ENCODE measurements at places on chromosomes 7 and 10.

DNA sequence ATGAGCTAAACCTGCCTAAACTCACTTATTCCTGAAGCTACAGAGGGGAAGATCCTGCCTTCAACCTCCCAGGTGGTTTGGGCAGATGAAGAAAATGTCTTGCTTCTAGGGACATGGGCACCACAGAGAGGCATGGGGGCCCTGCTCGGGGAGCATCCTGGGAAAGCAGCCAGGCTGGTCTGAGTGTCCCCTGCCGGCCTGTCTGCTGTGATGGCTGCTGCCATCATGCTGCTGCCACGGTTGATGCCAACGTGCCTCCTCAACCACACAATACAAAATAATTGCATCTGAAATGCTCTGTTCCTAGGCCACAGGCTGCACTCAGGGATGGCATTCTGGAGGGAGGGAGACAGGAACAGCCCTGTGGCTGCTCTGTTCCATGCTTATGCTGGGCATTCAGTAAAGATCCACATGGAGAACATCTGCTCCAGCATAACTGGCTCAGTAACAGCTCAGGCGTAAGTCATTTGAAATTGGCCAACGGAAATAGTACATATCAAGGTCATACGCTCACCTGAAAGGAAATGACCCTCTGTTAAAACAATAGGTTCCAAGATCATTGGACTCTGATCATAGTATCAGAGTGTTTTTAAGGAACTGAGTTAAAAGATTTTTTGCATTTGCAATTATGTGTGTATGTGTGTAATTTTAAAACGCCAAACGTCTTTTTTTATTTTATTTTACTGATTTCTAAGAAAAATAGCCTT is 299.0 kb downstream of the TNS3 start:
- DNase-seq = no peak
- no peaks in the 10 kb centered on the region for H3K27me3 ChIP-seq
- H3K36me3 ChIP-seq = peaks cover 18% of the 10 kb centered on the region

DNA sequence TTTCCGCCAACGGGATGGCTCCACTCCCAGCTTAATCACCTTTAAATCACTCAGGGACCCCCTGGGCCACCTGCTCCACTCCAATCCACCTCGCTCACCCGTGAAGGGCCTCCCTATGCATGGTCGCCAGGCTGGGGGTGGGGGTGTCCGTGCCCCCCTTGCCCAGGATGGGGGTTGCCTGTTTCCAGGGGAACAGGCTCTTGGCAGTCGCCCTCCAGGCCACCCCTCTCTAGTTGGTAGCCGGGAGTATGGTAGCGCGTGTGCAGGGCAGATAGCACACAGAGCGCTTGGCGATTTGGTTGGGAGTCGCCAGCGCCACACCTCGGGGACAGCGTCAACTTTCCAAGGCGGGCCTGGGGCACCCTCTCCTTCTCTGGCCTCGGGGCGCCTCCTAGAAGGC is 134.9 kb upstream of the ZNF92 start:
- H3K36me3 ChIP-seq = no peaks in the 10 kb centered on the region
- no peak overlapping the region for H3K27ac ChIP-seq
- no peak for DNase-seq
- no peaks in the 10 kb centered on the region for H3K27me3 ChIP-seq
- peaks cover 10% of the 10 kb centered on the region for H3K4me1 ChIP-seq

DNA sequence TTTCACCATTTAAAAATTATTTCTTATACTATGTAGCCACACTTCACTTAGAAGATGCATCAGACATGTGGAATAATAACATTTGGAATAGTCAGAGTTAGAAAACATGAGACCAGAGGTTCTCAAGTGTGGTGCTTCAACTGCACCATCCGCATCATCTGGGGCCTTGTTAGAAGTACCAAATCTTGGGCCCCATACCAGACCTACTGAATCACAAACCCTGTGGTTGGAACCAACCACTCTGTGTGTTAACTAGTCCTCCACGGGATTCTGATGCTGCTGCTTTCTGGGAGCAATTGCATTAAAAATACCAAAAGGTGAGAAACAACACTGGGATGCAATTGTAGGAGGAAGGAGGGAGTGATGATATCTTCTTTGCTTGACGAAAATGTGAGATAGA is 125.2 kb downstream of the GNAT3 start:
- H3K27ac ChIP-seq = no peak overlapping the region
- no peak overlapping the region for H3K4me3 ChIP-seq
- no peaks in the 10 kb centered on the region for H3K27me3 ChIP-seq
- H3K36me3 ChIP-seq = no peaks in the 10 kb centered on the region

- H3K27me3 ChIP-seq = no peaks in the 10 kb centered on the region
- H3K4me3 ChIP-seq = peak overlapping the region; percentile 57
- H3K36me3 ChIP-seq = no peaks in the 10 kb centered on the region
- H3K27ac ChIP-seq = peak overlapping the region; percentile 95
- DNase-seq = no peak
Observed at GRCh38 chr7:148543-148931, 43.8 kb upstream of the FAM20C start.

DNA sequence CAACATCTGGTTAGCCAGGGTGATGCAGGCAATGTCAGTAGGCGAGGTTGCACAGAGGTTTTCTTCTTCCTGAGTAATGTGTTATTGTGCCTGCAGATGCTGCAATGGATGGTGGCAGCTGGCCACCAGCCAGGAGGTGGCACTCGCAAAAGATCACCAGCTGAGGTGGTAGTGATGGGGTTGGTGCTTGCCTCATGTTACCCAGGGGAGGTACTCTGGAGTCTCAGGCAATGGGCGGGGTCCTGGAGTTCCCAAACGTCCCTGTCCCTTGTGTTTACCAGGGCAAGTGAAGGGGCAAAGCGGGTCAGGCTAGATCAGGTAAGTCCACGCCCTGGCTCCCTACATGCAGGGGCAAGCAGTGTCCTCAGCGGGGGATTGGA is 21.1 kb downstream of the CLRN3 start:
- no peak overlapping the region for H3K4me3 ChIP-seq
- H3K27me3 ChIP-seq = no peaks in the 10 kb centered on the region
- no peaks in the 10 kb centered on the region for H3K36me3 ChIP-seq

DNA sequence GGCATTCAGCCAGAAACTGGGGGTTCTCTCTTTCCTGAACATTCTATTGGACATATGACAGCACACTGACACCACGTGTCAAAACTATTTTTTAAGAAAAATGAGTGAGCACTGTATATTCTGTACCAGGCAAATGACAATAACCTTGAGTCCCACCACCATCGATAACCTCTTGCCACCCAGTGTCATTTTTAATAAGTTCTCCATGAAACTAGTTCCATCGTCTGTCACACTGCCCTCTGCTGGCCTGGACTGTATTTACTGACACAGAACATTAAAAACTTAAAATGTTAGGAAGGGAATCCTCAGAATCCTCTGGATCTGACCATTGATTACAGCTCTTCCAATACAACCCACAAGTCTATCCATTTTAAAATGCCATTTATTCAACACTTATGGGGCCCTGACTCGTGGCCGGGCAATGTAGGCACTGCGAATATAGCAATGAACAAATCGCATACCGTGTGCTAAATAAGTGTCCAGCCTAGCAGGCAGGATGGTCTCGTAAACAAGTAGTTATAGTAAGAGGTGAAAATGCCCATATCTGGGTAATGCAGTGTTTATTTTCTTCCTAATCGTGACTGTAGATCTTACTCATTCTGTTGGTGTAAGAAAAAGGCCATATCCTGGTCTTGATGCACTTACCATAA is 35.9 kb upstream of the CACNB2 start:
- no peaks in the 10 kb centered on the region for H3K27me3 ChIP-seq
- no peaks in the 10 kb centered on the region for H3K4me1 ChIP-seq
- no peak overlapping the region for H3K27ac ChIP-seq
- DNase-seq = no peak
- H3K36me3 ChIP-seq = no peaks in the 10 kb centered on the region

- peaks cover 93% of the 10 kb centered on the region for H3K4me1 ChIP-seq
- no peaks in the 10 kb centered on the region for H3K27me3 ChIP-seq
- no peaks in the 10 kb centered on the region for H3K36me3 ChIP-seq
- peak overlapping the region; percentile 71 for H3K27ac ChIP-seq
- no peak for DNase-seq
Observed at GRCh38 chr10:124732931-124733570, 11.1 kb downstream of the FAM53B start.

- no peaks in the 10 kb centered on the region for H3K27me3 ChIP-seq
- DNase-seq = no peak
- no peak overlapping the region for H3K4me3 ChIP-seq
- H3K4me1 ChIP-seq = no peaks in the 10 kb centered on the region
- no peaks in the 10 kb centered on the region for H3K36me3 ChIP-seq
Observed at GRCh38 chr7:17963281-17963680, 23.0 kb upstream of the SNX13 start.

- no peak overlapping the region for H3K27ac ChIP-seq
- no peak overlapping the region for H3K4me3 ChIP-seq
- DNase-seq = no peak
- no peaks in the 10 kb centered on the region for H3K36me3 ChIP-seq
- no peaks in the 10 kb centered on the region for H3K4me1 ChIP-seq
Observed at GRCh38 chr7:38955892-38956291, 21.8 kb upstream of the POU6F2 start.

DNA sequence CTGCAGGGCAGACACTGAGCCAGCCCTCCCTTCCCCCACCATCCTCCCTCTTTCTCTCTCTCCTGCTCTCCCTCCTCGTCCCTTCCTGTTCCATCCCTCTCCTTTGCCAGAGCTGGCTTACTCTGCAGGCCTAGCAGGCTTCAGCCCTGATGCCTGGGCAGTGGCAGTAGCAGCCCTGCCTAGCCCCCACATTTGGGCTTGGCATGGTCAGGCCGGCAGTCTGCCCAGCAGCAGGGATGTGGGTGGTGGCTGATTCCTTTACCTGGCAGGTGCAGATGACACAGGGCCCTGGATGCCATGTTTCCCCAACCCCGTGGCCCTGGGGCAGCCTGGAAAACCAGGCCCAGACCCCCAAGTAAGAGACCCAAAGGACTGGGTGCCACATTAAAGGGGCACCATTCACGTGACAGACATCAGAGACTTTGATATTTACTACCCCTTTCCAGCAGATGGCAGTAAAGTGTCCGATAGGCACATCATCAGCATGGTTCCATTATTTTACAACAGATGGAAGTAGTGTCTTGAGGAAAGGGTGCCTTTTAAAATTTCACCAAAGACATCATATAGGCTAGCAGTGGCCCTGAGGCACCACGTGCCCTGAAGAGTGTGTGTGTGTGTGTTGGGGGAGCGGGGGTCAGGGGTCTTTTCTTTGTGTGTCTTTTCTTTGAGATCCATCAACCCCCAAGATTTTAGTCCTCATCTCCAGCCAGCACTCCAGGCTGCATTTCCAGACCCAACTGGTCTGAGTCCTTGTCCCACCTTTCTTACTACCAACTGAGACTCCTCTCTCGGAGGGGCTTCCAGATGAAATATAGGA is 5.9 kb downstream of the KCP start:
- H3K27ac ChIP-seq = no peak overlapping the region
- no peaks in the 10 kb centered on the region for H3K36me3 ChIP-seq
- no peak for DNase-seq
- H3K4me3 ChIP-seq = no peak overlapping the region
- H3K4me1 ChIP-seq = peaks cover 11% of the 10 kb centered on the region
- H3K27me3 ChIP-seq = no peaks in the 10 kb centered on the region

GRCh38 chr7:41222746-41223145 is 480.1 kb downstream of the INHBA start:
- DNase-seq = no peak
- no peak overlapping the region for H3K4me3 ChIP-seq
- H3K36me3 ChIP-seq = no peaks in the 10 kb centered on the region
- H3K27me3 ChIP-seq = no peaks in the 10 kb centered on the region
- H3K27ac ChIP-seq = no peak overlapping the region

GRCh38 chr7:6556196-6556595 is 4.9 kb upstream of the GRID2IP start:
- DNase-seq = no peak
- H3K36me3 ChIP-seq = no peaks in the 10 kb centered on the region
- no peak overlapping the region for H3K27ac ChIP-seq
- no peak overlapping the region for H3K4me3 ChIP-seq

GRCh38 chr7:97480772-97481390 is 251.0 kb upstream of the TAC1 start:
- no peak overlapping the region for H3K27ac ChIP-seq
- H3K4me3 ChIP-seq = no peak overlapping the region
- H3K36me3 ChIP-seq = no peaks in the 10 kb centered on the region

- H3K27me3 ChIP-seq = no peaks in the 10 kb centered on the region
- no peaks in the 10 kb centered on the region for H3K4me1 ChIP-seq
- no peak for DNase-seq
- no peak overlapping the region for H3K27ac ChIP-seq
- H3K36me3 ChIP-seq = no peaks in the 10 kb centered on the region
Observed at GRCh38 chr10:126049759-126050700, 153.7 kb downstream of the FANK1 start.

GRCh38 chr7:27151931-27152815 is at the start of gene HOXA3:
Gene HOXA3 (minus strand): TSS chr7:27152583. CDS start chr7:27110640, 41,943 bp downstream.
- peak within 1 kb of the TSS; percentile 84 for H3K27ac ChIP-seq
- H3K4me3 ChIP-seq = peak within 1 kb of the TSS; percentile 57
- H3K36me3 ChIP-seq = no peaks in the 10 kb centered on the region
- H3K27me3 ChIP-seq = no peaks in the 10 kb centered on the region

GRCh38 chr10:60732198-60732806 is 46.0 kb upstream of the CDK1 start:
- peak overlapping the region; percentile 81 for H3K27ac ChIP-seq
- no peak for DNase-seq
- peak overlapping the region; percentile 61 for H3K4me3 ChIP-seq
- peaks cover 18% of the 10 kb centered on the region for H3K4me1 ChIP-seq
- no peaks in the 10 kb centered on the region for H3K36me3 ChIP-seq

- H3K36me3 ChIP-seq = no peaks in the 10 kb centered on the region
- no peak overlapping the region for H3K27ac ChIP-seq
- no peaks in the 10 kb centered on the region for H3K4me1 ChIP-seq
- no peak for DNase-seq
- no peak overlapping the region for H3K4me3 ChIP-seq
Observed at GRCh38 chr10:108496106-108496505, 1331.6 kb upstream of the SORCS1 start.

- no peak overlapping the region for H3K27ac ChIP-seq
- DNase-seq = no peak
- no peaks in the 10 kb centered on the region for H3K27me3 ChIP-seq
- no peaks in the 10 kb centered on the region for H3K4me1 ChIP-seq
Observed at GRCh38 chr10:34940436-34940835, 125.3 kb upstream of the PARD3 start.

- H3K4me1 ChIP-seq = peaks cover 18% of the 10 kb centered on the region
- peak within 1 kb of the TSS; percentile 98 for H3K4me3 ChIP-seq
- peak within 1 kb of the TSS; percentile 79 for H3K27ac ChIP-seq
- DNase-seq = no peak
- H3K27me3 ChIP-seq = no peaks in the 10 kb centered on the region
- peaks cover 5% of the 10 kb centered on the region for H3K36me3 ChIP-seq
Observed at GRCh38 chr7:56106108-56107073, at the start of gene CHCHD2. Gene CHCHD2 (minus strand): TSS chr7:56106476. CDS start chr7:56106413, 63 bp downstream.
